ENCODE measurements at places on chromosomes 6 and 20. TPM values are rescaled to one million over a fixed set of nuclear protein-coding genes. Genes with fewer than 3 reads are reported as not detected.

DNA sequence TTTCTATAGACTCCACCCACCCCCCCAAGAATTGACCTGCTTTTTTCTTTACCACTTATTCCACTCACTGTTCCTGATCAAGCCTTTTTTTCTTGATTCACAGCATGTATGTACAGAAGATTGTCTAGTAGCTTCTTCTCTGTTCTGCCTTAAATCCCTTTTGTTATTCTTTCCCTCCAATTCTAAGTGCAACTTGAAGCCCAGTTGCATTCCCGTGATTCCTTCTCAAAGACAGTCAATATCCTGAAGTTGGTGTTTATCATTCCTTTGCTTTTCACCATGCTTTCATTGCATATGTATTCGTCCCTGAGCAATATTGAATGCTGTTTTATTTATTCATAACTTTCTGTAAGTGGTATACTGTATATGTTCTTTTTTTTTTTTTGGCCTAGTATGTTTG is 21.0 kb downstream of the XRN2 start:
- DNase-seq: no peak

Gene RHAG
- not detected for total RNA-seq

Gene KIF25
- total RNA-seq: not detected

Gene ZNF76
- total RNA-seq: 12.5 TPM

Gene IL22RA2
- total RNA-seq: not detected

All from M059J (cell line).